ENCODE measurements at places on chromosomes 1 and 21. TPM values are rescaled to one million over a fixed set of nuclear protein-coding genes. Genes with fewer than 3 reads are reported as not detected.
A peak's percentile ranks its signal among the peaks of the same experiment; 100 is the strongest.

DNA sequence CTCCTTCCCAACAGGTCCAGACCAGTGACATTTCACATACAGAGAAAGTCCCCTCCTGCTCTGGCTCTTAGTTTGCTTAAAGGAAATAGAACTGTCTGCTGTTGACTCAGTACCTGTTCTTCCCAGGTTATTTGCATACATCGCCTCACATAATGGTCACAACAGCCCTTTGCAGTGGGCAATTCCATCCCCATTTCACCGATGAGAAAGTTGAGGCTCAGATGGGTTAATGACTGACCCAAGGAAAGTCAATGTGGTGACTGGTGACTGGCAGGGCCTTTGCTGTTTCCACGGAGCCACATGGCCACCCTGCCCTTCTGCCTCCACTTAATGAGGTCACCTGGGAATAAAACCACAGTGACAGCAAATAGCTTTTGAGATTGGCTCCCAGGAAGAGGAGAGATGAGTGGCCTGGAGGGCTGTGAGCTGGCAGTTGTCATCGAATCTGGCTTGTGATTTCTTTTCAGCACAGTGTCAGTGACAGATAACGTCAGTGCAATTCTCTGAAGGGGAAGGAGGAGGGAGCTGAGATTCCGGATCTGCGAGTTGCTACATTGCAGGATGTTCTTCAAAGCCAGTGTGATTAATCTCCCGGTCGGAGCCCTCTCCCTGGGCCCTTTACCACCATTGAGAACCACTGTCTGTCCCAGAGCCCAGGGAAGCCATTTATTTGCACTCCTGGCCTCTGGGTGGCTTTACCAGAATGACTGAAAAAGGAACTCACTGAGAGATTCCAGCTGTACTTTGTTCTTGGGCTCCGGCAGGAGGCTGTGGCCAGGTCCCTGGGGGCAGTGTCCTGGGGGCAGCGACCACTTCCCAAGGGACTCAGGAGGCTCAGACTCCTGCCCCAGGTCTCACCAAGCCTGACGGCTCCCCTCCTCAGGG is 117.2 kb downstream of the CNIH3 start:
- no peak for DNase-seq

DNA sequence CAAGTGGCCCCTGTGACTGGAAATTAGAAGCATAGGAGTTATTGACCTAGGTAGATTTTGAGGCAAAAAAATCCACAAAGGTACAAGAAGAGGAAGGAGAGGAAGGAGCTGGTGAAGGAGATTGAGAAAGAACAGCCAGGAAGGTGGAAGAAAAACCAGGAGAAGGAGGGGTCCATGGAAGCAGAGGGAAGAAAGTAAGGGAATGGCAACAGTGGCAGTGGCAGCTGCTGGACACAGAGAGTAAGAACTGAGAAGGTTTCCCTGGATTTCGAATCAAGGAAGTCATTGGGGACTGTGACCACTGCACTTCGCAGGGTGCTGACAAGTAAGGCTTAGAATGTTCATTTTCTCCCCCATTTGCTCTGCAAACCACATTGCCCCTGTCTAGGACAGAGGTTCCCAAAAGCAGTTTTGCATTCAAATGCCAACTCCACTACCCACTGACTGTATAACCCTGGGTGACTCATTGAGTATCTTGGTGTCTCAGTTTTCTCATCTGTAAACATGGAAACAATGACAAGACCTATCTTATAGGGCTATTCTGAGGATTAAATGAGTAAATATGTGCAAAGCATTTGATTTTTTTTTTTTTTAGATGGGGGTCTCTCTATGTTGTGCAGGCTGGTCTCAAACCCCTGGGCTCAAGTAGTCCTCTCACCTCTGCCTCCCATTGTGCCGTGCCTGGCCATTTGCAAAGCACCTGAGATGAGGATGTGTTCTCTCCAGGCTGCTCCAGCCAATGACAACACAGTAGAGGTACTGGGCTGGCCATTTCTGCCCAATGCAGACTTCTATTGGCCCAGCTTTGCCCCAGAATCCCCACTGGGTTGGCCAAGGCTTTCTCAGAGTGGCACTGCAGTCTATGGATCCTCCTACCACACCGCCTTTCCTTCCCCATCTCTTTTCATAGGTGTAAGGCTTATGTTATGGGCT is 9.3 kb upstream of the CAPN2 start:
- no peak for DNase-seq

NAV1 gene
- 85.0 TPM for total RNA-seq

- no peak for DNase-seq
These were observed 628.7 kb downstream of the AMY1C start for GRCh38 chr1:104378414-104378813.

GRCh38 chr1:87684713-87685205 is 356.1 kb downstream of the LMO4 start:
- DNase-seq: no peak

DNA sequence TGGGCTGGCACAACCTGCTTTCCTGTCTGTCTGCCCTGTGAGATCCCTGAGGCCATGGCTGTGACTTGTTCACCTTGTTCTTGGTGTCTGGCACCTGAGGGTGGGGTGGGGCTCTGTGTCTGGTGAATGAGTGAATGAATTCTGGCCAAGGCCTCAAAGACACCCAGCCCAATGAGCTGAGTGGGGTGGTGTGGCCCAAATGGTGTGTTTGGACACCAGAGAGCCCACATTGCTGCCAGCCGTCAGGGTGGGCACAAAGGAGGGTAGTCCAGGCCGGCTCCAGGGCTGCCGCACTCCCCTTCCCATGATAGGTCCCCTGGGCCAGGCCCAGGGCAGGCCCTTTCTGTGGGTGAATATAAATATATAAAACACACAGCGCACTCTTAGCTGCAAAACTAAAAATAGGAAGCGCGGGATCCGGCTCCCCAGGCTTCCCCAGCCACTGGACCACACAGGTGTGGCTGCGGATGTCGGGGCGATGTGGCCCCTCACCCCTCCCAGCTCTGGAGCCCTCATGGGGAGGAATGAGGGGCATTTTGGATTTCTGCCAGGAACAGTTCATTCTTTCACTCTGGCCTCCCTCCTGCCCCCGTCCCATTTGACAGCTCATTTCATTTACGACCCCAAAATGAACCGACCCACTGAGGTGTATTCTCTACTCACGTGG is 33.3 kb downstream of the RUNX3 start:
- DNase-seq: peak; percentile 43

FCGR2B gene
- 33.0 TPM for total RNA-seq

GRCh38 chr21:31498985-31499384 is 154.9 kb upstream of the TIAM1 start:
- DNase-seq: no peak

C1orf21 gene
- total RNA-seq: 64.5 TPM

DNA sequence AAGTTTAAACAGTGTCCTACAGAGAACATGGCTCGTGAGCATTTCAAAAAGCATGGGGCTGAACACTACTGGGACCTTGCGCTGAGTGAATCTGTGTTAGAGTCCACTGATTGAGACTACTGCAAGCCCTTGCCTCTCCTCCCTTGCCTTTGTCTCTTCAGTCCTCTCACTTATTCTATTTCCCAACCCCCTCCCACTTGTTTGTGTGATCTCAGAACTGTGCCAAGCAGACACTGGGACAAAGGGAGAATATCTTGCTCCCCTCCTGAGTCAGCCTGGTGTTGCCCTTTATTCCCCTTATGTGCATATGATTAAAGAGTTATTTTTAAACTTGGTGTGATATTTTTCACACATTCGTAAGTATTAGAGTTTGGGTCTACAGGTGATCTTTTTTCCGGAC is 11.1 kb upstream of the RPRD2 start:
- DNase-seq: no peak

DNA sequence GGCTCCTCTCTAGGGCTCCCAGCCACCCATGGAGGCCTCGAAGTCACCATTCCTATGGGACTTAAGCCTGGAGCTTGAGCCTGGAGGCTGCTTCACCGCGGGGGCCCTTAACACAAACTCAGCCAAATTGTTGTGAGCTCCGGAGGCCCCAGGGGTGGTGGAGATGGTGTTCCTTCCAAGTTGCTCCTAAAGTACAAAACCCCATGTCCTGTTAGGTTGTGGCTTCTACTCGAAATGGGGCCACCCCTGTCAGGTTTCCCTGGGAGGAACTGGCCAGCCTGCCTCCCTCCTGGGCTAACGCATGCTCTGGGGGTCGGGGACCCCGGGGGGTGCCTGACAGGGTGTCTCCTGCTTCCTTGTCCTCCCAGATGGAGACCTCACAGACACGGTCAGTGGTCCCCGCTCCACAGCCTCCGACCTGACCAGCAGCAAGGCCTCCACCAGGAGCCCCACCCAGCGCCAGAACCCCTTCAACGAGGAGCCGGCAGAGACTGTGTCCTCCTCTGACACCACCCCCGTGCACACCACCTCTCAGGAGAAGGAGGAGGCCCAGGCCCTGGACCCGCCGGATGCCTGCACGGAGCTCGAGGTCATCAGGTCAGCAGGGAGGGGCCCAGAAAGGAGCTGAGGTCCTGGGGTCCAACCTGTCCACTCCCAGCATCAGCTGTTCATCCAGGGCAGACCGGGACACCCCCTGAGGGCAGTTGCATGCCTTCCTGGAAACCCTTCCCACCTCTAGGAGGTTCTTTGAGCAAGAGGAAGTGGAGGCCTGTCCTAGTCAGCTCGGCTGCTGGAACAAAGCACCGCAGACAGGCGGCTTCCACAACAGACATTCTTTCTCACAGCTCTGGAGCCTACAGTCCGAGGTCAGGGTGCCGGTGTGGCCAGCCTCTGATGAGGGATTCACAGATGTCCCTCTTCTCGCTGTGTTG is 10.8 kb upstream of the SLC25A34 start:
- no peak for DNase-seq

DNA sequence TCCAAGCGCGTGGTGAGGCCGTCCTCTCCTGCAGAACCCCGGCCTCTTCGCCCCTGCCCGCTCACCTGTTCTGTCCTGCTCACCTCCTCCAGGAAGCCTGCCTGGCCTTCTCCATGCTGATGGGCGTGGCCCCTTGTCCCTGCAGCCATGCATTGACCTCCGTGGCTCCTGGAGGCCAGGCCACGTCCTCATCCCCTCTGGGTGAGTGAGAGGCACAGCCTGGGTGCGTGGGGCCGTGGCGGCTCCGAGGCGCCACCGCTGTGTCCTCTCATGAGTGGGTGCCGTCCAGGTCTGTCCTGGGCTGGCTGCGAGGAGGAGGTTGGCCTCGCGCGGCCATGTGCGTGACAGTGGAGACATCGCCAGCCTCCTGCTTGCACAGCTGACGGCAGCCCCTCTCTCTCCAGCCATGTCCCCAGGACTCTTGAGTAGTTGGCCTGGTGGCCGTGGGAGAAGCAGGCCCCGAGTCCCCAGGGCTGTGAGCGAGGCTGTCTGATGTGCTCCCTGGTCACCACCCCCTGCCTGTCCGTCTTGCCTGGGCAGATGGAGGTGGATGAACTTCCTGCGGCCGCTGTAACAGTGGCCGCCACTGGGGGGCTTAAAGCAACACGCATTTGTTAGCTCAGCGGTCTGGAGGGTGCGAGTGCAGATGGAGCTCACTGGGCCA is 58.1 kb downstream of the PRKCZ start:
- DNase-seq: no peak

ELF3 gene
- 0.48 TPM for total RNA-seq

DNA sequence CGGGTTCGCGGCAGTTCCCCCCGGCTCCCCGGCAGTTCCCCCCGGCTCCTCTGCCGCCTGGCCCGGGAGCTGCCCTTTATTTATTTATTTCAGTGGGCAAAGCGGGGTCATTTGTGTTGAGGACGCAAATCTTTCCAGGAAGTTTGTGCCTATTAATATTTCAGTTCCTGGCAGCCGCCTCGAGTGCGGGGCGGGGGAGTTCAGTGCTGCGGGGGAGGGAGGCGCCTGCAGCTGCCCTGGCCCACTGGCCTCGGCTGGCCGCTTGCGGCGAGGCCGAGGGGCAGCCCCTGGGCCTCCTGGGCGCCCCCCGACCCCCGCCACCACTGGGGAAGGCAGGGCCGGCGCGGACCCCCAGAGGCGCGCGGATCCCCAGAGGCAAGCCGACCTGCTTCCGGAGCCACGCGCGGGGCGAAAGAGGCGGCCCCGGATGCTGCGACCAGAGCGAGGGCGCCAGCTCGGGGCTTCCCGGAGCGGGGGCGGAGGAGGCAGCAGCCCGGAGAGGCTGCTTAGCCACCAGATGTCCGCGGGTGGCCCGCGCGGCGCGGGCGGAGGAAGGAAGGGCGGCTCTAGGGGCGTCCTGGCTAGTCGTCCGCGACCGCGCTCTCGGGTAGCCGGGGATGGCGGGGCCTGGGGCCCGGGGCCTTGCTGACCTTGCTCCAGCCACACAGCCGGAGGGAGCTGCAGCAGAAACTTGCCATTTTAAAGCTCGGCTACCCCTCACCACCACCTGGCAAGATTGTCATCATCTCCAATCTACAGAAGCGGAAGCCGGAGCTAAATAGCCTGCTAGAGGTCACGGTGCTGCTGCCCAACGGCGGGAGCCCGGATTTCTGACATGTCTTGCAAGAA is 48.0 kb downstream of the H3-3A start:
- peak; percentile 90 for DNase-seq

DNA sequence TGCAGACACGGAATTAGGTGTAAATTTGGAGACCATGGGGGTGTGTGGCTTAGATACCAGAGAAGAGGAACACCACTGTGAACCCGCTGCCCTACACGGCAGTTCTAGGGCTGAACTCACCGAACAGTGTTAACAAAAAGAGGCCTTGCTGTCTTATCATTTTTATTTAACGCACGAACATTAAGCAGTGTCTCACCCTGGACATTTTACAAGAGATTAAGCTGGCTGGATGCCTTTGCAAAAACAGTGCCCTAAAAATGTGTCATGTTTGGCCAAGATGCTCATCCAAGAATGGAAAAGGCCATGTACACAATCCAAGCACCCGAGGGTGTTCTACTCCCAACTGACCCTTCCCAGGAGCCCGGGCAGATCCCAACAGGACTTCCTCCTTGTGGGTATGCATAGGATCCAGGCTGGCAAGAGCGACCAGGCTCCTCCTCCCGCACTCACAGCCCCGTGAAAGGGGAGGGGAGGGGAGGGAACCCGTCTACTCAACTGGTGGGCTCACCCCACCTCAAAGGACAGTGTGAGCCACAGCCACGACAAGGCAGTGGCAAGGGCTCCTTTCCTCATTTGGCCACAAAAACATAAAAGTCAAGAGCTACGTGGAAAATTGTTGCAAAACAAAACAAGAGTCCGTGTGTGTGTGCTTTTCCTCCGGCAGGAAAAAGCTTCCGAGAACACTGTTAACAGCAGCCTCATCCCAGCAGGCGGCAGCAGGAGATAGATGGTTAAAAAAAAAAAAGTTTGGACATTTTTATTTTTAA is 20.3 kb downstream of the C2CD2 start:
- peak; percentile 85 for DNase-seq

GALE gene
- 15.2 TPM for total RNA-seq

GRCh38 chr1:173488001-173488400 is 10.9 kb downstream of the PRDX6 start:
- DNase-seq: no peak

DNA sequence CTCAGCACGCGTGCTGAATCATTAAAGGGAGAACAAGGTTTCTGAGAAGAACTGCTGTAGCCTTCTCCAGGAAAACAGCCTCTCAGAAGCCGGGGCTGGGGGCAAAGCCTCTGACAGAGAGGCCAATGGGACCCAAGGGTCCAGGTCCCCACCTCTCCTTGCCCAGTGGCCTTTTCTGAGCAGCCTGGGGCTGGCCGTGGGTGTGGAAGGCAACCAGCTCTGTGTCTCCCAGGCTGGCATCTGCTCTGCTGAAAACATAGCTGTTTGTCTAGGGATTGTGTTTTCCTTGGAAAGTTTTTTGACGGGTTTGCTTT is 261.2 kb downstream of the NPHP4 start:
- no peak for DNase-seq

DNAH14 gene
- 3.1 TPM for total RNA-seq

BRDT gene
- total RNA-seq: not detected

Measured in posterior vena cava (tissue), 2 donors.